ENCODE measurements at places on chromosomes 4 and X.

GRCh38 chr4:86338521-86338920 is 21.3 kb downstream of the MAPK10 start:
- DNase-seq = no peak
- H3K4me1 ChIP-seq = no peaks in the 10 kb centered on the region
- no peaks in the 10 kb centered on the region for H3K27me3 ChIP-seq
- no peak overlapping the region for H3K27ac ChIP-seq
- no peaks in the 10 kb centered on the region for H3K36me3 ChIP-seq
- no peak overlapping the region for H3K4me3 ChIP-seq

- H3K36me3 ChIP-seq = no peaks in the 10 kb centered on the region
- DNase-seq = no peak
- H3K4me3 ChIP-seq = no peak overlapping the region
Observed at GRCh38 chr4:150173432-150173861, 95.2 kb downstream of the DCLK2 start.

DNA sequence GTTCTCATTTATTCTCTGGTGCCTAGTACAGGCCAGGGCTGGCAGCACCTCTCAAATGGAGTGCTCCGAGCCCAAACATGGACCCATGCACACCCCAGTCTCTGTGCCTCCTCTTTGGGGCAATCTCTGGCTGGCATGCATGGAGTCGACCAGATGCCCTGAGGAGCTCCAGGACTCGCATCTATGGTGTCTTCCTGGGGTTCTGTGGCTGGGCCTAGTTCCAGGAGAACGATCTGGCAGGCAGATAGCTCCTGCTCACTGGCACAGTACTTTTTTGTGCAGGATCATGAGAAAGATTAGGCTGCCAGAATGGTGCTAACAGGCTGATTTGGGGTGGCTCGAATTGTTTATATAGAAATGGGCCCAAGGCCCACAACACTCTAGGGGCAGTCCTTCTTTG is 72.0 kb upstream of the PJA1 start:
- no peaks in the 10 kb centered on the region for H3K36me3 ChIP-seq
- no peak for DNase-seq
- no peaks in the 10 kb centered on the region for H3K4me1 ChIP-seq
- no peaks in the 10 kb centered on the region for H3K27me3 ChIP-seq
- H3K27ac ChIP-seq = no peak overlapping the region

DNA sequence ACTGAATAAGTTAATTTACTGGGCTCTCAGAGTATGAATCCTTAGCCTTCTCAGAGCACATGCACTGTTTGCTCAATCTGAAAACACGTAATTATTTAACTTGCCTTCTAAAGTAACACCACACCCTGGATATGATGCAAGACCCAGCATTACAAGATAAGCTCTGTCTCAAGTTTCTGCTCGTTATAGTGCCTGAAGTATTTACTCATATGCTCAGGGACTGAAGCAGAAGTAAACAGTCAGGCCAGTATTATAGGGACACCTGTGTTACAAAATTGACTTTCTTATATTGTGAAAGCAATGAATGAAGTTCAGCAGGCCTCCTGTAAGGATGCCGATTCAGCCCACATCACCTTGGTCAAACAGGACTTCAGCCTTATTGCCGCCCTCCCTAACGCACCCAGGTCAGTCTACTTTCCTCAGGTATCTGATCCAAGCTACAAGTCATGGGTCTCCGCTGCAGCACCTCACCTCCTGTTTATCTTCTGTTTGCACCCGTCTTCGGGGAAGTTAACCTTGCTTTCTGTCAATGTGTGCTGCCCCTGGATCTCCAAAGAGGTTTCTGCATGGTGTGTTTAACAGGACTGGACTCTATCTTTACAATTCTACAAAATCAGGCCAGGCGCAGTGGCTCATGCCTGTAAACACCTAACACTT is 42.8 kb upstream of the KLF3 start:
- H3K27ac ChIP-seq = no peak overlapping the region
- H3K4me3 ChIP-seq = no peak overlapping the region
- H3K27me3 ChIP-seq = no peaks in the 10 kb centered on the region
- H3K4me1 ChIP-seq = peaks cover 8% of the 10 kb centered on the region

GRCh38 chr4:146095091-146095690 is 80.3 kb upstream of the LSM6 start:
- H3K27ac ChIP-seq = no peak overlapping the region
- H3K27me3 ChIP-seq = no peaks in the 10 kb centered on the region
- no peak for DNase-seq

DNA sequence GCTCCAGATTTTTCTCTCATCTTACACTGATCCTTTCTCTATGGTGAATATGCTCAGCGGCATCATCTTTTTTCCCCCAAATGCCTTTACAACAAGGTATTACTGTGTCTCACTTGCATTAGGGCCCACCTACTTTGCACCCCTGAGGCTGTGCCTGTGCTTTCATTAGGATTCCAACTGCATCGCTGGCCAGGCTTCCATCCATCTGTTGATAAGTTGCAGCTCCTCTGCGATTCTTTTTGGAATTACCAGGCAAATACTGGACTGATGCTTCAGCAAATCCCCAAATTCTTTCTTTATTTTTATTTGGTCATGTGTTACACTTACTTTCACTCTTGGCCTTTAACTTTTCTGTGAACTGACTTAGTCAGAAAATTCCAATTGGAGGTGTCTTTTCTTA is 77.3 kb downstream of the AFF2 start:
- H3K27ac ChIP-seq = no peak overlapping the region
- no peaks in the 10 kb centered on the region for H3K4me1 ChIP-seq

DNA sequence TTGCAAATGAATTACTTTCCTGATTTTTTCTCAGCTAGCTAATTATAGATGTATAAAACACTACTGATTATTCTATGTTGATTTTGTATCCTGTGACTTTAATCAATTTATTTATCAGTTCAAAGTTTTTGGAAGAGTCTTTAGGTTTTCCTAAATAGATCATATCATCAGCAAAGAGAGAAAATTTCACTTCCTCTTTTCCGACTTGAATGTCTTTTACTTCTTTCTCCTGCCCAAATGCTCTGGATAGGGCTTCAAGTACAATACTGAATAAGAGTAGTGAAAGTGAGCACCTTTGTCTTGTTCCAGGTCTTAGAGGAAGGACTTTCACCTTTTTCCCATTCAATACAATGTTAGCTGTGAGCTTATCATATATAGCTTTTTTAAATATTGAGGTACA is 417.9 kb downstream of the PDGFC start:
- no peaks in the 10 kb centered on the region for H3K36me3 ChIP-seq
- no peak overlapping the region for H3K27ac ChIP-seq
- no peaks in the 10 kb centered on the region for H3K4me1 ChIP-seq

GRCh38 chr4:20773144-20773997 is 73.1 kb downstream of the PACRGL start:
- H3K4me3 ChIP-seq = no peak overlapping the region
- H3K4me1 ChIP-seq = no peaks in the 10 kb centered on the region

- no peak for DNase-seq
- no peak overlapping the region for H3K27ac ChIP-seq
- no peak overlapping the region for H3K4me3 ChIP-seq
- peaks cover 20% of the 10 kb centered on the region for H3K4me1 ChIP-seq
- no peaks in the 10 kb centered on the region for H3K27me3 ChIP-seq
- no peaks in the 10 kb centered on the region for H3K36me3 ChIP-seq
Observed at GRCh38 chr4:62161446-62161845, 961.3 kb downstream of the ADGRL3 start.

DNA sequence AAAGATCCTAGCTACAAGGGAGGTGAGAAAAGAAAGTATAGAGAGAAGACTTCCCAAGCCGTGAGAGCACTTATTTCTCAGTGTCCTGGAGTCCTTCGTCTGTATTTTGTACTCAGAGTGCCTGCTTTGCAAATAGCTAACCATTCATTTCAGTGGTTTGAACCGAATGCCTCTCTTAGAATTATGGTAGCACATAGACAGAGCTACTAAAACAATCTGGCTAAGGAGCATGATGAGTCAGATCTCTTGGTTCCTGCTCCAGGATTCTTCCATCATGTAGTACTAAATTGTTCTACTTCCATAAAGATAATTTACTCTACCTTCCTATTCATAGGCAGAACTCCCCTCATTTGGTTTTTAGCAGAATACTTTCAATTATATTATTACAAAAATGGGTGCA is 946.6 kb downstream of the STIM2 start:
- H3K27ac ChIP-seq = no peak overlapping the region
- H3K4me1 ChIP-seq = no peaks in the 10 kb centered on the region
- H3K4me3 ChIP-seq = no peak overlapping the region
